DMS79 treated with DMSO at 0.1 percent for 48 hours (cell line): ENCODE measurements at places on chromosomes 2 and 18.

GRCh38 chr2:98058191-98058975, 28.6 kb upstream of the VWA3B start:
- DNase-seq = no peak

DNA sequence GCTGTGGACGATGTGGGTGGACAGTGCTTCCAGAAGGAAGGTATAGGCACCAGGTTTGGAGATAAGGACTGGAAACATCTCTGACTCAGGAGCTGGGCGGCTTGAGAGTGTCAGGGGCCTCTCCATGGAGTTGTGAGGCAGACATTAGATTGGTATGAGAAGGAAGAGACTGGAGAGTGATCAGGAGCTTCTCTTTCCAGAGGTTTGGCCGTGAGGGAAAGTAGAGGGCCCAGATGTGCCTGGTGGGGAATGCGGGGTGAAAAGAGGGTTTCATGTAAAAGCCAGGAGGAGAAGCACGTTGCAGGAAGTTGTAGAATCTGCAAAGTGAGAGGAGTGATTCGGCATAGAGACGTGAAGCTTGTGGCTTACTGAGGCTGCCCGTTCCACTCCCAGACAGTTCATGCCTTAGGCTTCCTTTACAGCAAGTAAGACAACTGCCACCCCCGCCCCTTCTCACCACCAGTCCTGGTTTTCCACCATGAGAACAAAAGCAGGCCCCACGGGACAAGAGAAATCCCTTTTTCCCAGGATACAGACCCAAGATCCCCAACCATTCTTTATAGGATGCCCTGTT, 166.3 kb upstream of the HDAC4 start:
- DNase-seq = no peak

- DNase-seq = no peak
Observed at GRCh38 chr2:197079832-197080555, 153.5 kb upstream of the PGAP1 start.

DNA sequence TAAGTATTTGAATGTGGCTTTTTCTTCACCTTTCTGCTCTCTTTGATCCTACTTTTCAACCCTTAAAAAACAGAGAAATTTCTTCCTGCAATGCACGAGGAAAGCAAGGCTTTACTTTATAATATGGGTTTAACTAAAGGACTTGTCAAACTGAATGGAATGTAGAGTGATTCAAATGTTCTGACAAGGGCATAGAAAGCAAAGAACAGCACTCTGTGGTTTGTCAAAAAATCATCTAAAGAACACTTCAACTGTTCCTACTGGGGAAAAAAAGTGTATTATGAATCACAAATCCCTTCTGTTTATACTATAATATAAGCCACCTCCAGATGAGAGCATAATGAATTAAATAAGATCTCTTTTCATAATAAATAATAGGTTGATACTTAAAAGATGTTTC, 45.0 kb upstream of the RIT2 start:
- DNase-seq = no peak

DNA sequence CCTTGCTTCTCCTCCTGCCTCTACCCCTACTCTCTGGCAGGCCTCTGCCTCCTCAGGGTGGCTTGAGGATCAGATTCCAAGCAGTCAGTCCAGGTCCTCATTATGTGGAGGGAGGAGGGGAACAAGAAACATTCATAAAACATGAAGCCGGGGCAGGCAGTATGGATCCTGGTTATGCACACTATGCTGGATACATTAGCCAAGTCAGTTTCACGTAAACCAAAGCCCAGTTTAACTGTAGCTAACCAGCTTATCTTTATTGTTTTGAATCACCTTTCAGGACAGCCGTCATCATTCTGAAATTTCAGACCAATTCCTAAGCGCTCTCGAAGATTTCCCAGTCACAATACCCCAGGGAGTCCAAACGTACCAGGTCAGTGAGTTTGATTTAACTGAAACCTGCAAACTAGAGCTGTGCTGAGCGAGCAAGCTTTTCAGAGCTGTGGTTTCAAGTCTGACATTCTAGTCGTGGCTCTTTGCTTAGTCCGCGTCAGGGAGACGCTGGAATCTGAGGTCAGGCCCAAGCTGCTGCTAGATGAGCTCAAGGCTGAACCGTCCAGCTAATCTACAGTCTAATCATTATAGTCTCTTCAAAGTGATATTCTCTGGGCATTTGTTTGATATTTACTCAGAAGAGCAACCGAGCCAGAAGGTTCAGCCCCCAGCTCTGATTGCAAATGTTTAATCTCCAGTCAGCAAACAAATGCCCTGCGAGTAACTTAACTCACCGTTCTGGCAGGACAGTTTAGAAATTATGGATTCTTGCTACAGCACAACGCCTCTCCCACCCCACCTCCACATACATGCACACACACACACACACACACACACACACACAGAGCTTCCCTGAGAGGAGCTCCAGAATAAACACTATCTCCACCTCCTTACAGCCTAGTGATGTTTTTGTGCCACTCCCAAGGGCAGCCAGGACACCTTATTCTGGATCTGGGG, 63.8 kb upstream of the BZW1 start:
- DNase-seq = no peak

DNA sequence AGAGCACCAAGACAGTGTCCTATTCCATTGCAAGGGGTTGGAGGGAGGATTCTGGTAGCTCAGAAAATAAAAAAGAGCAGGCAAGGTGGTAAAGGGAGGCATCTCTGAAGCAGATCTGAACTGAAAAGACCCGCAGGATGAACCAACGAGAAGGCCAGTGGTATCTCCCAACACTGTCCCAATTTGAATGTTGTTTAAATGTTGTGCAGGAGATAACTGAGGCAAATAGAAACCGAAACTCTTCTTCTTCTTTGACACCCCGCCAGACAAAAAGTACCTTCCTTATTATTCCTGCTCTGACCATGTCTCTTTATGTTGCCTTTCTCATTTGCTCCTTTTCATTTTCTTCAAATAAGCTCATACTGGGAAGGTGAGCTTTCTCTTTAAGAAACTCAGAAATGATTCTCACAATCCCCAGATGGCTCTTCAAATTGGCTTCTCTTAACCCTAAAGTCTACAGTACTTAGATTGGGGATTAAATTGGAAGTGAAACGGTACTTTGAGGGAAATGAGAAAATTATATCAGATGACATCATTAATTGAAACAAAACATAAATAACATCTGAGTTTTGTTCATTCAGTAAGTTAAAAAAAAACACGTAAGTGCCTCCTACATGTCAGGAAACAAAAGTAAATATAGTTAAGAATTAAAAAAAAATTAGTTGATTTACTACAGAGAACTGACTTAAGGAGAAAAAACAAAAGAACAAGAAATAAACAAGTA, 143.6 kb downstream of the WDPCP start:
- DNase-seq = no peak

- no peak for DNase-seq
Observed at GRCh38 chr2:196171946-196172345, 568 bp upstream of the STK17B start.

DNA sequence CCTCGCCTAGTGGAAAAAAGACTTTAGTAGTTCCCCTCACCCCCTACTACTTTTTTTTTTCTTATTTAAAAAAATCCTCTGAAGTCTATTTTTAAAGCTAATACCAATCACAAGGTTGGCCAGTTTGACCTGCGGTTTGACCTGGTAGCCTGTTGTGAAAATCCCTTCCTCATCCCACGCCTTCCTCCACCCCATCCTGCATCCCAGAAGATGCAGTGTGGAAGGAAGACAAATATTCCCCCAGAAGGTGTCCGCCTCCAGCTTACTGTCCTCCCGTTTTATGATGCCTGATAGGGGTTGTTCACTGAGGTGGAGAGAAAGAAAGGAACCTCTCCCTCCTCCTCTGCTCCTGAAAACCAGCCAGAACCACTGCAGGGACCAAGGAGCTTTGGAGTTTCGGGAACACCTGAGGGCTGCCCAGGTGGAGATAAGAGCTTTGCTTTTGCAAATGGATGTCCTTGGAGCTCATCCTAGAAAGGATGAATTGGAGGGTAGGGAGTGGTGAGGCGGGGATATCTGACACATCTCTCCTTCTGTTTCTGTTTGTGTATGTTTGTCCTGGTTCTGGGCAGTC, 909 bp downstream of the ATP6V1C2 start:
- no peak for DNase-seq

DNA sequence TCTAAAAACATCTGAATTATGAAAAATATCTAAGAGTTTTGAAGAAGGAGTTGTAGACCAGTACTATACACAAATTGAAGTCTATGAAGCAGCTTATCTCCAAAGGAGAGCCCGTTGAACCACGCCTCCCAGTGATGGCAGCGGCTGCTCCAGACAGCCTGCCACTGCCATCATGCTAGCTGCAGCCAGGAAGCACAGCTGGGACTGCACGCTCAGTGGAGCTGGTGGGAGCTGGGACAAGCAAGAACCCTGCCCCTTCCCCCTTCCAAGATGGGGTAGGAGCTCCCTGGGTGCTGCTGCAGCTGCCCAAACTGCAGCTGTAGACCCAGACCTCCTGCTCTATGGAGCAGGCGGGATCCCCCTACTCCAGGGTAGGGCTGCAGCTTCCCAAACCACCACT, 124.7 kb upstream of the SPATS2L start:
- DNase-seq = no peak

GRCh38 chr2:30362468-30363081, 84.5 kb upstream of the LCLAT1 start:
- DNase-seq = no peak

- DNase-seq = no peak
Observed at GRCh38 chr2:180254872-180255271, 247.8 kb upstream of the CWC22 start.

GRCh38 chr2:73983322-73984202, 1.1 kb upstream of the TET3 start:
- peak; percentile 91 for DNase-seq

DNA sequence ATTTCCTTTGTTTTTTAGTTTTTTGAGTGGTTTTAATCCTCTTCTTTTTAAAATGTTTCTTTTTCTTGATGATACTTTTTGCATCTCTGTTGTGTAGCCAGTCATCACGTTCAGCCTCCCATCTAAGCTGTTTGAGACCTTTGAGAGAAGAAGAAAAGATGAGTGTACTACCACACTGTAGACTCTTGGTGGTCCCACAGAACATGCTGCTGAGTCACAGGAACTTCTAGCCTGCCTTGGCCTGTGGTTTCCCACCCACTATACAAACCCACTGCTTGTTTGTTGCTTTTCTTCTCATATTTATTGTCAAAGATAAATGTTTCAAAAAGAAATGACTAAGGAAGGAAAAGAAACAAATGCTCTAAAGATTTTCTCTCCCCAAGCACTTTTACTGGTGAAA, 5.5 kb downstream of the CEBPZOS start:
- DNase-seq = no peak

DNA sequence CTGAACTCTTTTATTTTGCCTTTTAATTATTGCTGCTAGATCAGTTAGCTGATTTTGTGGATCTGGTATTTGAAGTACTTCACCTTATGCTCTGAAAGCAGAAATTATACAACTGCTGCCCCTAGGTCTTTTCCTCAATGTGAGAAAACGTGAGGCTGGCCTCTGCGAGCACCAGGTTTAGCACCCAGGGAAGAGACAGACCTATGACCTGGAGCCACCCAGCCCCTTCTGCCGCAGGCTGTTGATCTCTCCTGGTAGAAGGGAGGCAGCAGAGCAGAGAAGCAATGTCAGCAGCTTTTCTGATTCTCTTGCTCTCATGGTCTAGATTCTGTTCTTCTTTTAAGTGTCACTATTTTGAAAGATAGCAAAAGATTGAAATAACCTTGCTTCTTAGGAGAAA, 19.9 kb downstream of the TRAPPC12 start:
- DNase-seq = no peak

DNA sequence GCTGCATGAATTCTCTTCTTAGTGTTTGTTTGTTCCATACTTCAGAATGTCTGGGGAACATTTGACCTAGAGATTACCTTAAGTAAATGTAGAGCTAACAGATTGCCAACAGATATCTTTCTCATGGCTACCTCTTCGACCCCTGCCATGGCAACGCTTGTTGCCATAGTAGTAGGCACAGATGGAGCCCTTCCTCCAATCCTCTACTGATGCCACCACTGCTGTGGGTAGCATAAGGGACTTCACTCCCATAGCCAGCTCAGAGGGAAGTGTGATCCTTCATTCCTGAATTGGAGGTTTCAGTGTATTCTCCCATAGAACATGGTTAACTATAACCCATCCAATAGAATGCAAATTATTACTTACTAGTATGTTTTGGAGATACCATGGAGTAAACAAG, 543.6 kb upstream of the NRP2 start:
- no peak for DNase-seq

GRCh38 chr2:125254010-125254409, 1228.9 kb downstream of the CNTNAP5 start:
- no peak for DNase-seq

GRCh38 chr2:62136956-62137830, 58.7 kb upstream of the B3GNT2 start:
- no peak for DNase-seq

DNA sequence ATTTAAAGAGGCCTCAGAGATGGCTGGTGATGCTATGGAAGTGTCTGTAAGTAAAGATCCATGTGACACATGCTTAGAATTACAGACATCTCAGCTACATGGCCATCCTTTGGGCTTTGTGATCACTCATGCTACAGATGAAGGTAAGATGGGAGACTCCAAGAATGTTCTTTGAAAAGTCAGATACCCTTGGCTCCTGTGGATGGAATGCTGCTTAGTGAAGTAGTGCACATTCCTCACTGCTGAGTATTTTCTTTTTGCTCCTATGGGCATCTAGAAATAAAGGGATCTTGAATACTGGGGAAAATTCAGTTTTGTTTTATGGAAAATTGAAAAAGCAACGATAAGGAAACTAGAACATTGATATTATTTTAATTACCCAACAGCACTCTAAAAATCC, 55.2 kb upstream of the REV1 start:
- peak; percentile 5 for DNase-seq

- peak; percentile 38 for DNase-seq
Observed at GRCh38 chr2:72146347-72147302, 1.0 kb downstream of the CYP26B1 start.

DNA sequence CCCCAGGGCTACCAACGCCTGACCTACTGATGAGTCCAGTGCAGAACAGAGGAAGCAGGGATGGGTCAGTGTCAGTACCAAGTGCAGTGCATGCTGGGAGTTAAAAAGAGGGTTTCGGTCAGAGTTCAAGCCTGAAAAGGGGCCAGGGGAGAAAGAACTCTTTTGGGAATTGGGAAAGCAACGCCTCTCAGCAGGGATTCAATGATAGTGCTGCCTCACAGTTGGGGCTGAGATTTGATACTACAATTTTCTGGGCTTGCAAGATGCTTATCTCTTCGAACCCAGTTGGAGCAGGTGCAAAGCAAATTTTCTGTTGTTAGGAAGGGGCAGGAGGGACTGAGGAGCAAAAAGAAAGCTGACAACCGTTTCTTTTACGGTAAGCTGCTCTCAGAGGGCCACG, 82.6 kb downstream of the CERKL start:
- no peak for DNase-seq

GRCh38 chr2:203730076-203730729, 23.8 kb downstream of the CD28 start:
- DNase-seq = no peak
